ENCODE measurements at places on chromosomes 12 and 14.

DNA sequence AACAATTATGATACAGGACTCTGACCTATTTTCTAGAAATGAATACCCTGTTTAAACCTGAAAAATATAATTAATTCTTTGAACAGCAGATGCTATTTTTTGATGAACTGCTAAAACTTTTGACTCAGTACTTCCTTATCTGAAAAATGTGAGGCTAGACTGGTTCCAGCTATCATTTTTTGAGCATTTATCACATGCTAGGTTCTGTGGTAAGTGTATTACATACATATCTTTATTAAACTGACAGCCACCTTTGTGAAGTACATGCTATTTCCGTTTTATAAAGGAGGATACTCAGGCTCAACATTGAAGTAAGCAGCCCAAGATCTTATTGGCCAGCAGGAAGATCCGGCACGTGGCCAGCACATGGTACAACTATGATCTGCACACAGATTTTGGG, 459.8 kb upstream of the SEL1L start:
- DNase-seq, result no peak

DNA sequence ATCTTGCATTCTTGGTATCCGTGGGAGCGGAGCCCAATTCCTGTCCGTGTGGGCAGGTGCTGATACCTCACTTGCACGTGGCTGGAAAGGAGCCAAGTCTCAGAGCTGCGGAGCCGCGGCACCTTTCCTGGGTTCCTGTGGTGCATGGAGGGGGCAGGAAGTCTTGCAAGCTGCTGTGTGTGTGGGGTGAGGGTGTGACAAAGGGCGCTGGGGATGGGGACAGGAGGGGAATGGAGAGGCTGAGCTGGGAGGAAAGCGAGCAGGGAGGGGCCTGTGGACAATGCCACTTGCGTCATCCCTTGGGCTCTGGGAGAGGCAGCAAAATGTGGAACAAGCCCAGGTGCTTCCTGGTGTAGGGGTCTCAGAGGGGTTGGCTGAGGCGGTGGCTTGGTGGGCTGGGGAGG, 86.7 kb downstream of the CALM1 start:
- peak; percentile 49 for DNase-seq

DNA sequence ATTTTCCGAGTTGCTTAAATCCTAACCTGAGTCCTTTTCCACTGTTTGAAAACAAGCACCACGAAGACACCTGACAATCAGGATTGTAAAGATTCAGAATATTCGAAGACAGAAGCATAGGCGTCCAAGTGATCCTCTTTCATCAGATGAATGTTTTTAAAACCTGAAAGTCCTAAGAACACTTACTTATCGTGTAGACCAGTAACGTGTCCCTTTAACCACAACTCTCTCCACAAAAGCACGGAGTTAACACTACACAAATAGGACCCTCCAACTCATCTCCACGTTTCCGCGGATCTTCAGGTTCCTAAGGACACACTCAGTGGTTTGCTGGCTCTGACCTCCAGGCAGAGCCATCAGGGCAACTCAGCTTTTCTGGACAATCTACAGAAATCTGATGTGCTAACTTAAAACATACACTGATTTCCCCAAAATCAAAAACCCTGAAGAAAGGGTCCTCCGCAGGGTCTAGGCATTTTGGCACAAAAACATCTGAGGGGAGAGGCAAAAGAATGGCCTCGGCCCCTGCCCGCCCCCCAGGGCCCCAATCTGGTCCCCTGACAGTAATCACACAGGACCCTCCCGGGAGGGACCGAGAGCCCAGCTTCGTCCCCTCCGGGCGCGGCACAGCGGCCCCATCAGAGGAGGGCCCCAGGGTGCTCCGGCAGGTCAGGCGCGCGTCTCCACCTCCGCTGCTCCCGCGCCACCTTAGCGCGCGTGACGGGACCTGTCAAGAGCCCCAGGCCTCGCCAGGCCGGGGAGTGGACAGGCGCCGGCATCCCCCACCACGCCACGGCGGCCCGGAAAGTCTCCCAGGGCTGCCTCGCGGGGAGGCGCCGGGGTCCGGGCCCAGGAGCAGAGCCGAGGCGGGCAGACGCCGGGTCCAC, 925 bp downstream of the DICER1 start:
- peak; percentile 70 for DNase-seq

DNA sequence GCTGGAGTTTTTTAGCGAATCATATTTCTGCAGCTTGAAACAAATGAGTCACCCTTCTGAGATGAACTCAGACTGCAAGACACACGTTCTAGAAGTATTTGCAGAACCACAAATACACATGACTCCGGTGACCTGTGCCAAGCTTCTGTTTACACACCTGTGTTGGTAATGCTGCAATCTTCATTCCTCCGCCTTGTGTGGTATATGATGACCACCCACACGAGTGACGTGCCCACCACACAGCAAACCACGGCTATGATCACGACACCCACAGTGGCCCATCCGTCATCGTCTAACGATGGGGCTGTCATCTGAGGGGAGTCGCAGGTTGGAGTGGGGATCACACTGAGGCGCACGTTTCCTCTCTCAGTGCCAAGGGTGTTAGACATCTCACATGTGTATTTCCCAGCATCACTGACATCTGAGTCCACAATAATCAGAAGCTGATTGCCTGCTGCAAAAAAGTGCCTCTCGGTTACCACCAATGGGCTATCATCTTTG, 43.0 kb downstream of the LRIG3 start:
- no peak for DNase-seq

DNA sequence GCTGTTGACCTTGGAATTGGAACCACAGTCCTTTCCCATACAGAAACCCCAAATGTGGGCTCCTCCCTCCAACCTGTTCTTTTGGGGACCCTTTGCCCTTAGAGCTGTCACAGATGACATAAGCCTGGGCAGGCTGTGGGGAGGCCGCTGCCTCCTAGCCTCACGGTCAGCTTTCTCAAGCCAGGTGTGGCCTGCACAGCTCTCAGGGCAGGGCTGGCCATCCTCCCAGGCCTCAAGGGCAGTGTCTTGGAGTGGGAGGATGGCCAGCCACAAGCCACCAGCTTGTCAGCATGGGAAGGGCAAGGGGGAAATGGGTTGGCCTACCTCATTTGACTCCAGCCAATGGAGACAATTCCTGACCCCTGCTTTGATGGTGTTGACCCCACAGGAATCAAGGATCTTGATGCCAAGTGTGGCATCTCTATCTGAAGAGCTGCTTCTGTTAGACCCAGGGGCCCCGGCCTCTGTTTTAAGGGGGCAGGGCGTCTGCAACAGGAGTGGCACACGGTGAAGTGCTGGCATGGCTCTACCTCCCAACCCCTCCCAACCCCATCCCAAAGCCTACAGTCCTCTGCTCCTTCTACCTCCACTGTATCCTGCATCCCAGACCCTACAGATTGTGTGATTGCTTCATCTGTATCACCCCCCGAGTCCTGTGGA, 11.5 kb downstream of the CBLN3 start:
- DNase-seq, result no peak

All from activated T-cell treated with anti-CD3 and anti-CD28 coated beads, Interleukin-2, amount 50 U/mL, for 24 hours (primary cell).